ENCODE measurements at places on chromosomes 5 and 9. TPM values are rescaled to one million over a fixed set of nuclear protein-coding genes. Genes with fewer than 3 reads are reported as not detected.

The SLC36A1 gene
- total RNA-seq, result 9.8 TPM

The UNC5A gene
- total RNA-seq, result 10.0 TPM

GRCh38 chr5:89729623-89730301 is 679.8 kb downstream of the CETN3 start:
- H3K4me3 ChIP-seq, result no peak overlapping the region
- no peaks in the 10 kb centered on the region for H3K27me3 ChIP-seq
- H3K4me1 ChIP-seq, result no peaks in the 10 kb centered on the region
- H3K27ac ChIP-seq, result no peak overlapping the region
- no peak for DNase-seq

DNA sequence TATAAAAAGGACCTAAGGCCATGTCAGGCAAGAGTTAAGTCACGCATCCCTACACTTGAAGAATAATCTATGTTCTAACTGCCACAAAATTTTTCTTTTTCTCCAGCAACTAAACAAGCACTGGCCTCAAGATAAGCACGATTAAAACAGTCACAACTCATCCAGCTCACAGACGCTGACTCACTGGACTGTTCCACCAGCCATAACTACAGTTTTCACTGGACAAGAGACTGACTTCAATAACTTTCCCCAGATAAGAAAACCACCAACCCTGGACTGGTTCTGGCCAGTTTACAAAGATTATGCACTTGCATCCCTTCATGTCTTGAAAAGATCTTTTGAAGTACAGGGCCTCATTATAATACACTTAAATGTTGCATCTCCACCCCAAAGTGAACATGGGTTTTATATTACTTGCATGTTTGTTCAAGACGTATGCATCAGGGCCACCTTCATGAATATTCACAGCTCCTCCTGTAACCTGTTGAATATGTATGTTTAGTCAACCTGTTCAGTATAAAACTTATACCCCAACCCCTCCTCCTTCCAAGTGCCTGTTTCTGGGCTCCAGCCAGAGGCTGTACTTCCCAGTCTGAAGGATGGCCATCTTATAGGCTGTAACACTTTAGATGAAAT is 129.3 kb upstream of the EPB41L4A start:
- H3K36me3 ChIP-seq, result no peaks in the 10 kb centered on the region
- no peaks in the 10 kb centered on the region for H3K4me1 ChIP-seq
- no peak overlapping the region for H3K4me3 ChIP-seq
- peak; percentile 57 for DNase-seq
- peak overlapping the region; percentile 39 for H3K27ac ChIP-seq

- no peaks in the 10 kb centered on the region for H3K36me3 ChIP-seq
- no peaks in the 10 kb centered on the region for H3K4me1 ChIP-seq
- H3K27ac ChIP-seq, result no peak overlapping the region
- no peak overlapping the region for H3K4me3 ChIP-seq
Measured at GRCh38 chr9:6822696-6823095, 64.9 kb downstream of the KDM4C start.

- no peak for DNase-seq
- H3K4me1 ChIP-seq, result no peaks in the 10 kb centered on the region
- H3K36me3 ChIP-seq, result no peaks in the 10 kb centered on the region
- no peak overlapping the region for H3K27ac ChIP-seq
- no peak overlapping the region for H3K4me3 ChIP-seq
Measured at GRCh38 chr5:9381464-9381863, 164.4 kb downstream of the SEMA5A start.
